Glutamatergic neuron (in vitro differentiated cells): ENCODE measurements at places on chromosomes 5 and 9.

- DNase-seq, result no peak
These were observed 34.0 kb downstream of the PTPN3 start for GRCh38 chr9:109463924-109464625.

DNA sequence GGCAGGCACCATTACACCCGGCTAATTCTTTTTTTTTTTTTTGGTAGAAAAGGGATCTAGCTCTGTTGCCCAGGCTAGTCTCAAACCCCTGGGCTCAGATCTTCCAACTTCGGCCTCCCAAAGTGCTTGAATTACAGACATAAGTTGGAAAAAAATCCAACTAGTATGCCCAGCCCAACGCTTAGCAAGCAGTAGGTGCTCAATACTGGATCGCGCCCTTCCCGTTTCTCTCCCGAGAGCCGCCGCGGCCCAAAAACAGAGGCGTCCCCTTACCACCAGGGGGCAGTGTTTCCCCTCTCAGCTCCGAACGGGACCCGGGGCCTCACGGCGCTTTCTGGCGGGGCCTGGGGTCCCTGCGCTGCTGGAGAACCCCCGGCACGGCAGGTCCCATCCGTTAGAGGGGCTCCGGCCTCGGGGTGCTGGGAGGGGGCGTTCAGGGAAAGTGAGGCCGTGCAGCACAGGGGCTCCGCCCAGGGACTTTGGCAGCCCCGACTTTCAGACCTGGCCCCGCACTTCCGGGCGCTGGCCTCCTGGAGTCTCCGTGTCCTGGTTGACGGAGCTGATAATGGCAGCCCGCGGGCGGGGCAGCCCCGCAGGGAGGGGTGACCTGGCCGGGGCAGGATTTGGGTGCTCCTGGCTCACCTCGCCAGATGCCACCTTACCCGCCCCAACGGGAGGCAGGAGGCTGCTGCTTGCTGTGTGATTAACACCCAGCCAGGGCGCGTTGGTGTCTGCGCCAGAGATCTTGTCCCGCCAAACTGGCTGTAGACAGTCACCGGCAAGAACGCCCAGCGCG, 15.2 kb downstream of the PTGES start:
- DNase-seq, result peak; percentile 88

DNA sequence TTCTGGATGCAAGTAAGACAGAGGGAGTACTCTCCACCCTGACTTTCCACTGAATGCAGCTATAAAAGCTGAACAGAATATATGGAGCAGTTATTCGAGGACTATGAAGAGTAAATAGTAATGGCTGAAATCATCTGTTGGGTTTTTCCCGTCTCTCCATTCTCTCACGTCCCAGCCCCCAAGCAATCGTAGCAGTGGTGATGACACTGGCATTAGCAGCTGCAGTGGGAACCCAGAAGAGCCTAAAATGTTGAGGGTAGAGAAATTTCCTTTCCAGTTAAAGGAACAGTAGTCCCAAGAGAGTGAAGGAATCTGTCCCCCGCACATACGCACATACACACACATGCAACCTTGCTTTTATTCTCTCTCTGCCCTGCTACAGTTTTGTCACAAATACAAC, 33.2 kb downstream of the MED27 start:
- no peak for DNase-seq

- no peak for DNase-seq
These were observed 113.4 kb upstream of the CNTLN start for GRCh38 chr9:17021387-17021970.

GRCh38 chr5:122421374-122422079, 109.5 kb downstream of the SNCAIP start:
- no peak for DNase-seq

DNA sequence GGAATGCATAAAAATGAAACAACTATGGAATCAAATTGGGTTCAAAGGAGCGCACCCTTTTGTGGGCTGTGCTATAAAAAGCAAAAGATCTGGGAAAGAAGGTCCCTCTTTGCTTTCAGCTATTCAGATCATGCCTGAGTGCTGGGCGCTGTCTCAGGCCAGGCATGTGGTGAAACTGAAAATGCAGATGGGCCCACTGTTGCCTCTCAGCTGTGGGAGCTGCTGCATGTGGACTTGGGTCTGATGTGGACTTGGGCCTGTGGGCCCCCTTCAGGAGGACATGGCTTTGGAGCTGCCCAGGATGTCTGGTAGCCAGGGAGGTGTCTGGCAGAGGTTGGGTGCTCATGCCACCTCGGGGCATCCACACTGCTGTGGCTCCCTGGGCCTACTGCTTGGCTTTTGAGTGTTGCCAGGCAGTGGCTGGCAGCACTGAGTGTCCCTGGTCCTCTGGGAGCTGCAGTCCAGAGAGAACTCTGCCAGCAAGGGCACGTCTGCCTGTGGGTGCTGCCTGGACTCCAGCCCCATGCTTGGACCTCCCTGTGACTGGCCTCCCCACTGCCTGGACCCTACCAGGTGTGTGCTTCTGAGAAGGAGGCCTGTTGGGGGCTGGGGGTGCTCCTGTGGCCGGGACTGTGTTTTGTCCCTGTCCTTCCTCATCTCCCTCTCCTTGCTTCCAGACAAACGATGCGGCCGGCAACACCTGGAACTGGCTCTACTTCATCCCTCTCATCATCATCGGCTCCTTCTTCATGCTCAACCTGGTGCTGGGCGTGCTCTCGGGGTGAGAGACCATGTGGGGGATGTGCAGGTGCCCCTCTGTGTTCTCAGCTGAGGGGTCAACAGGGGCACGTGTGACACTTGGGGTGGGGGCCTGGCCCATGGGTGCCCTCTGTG, 74.3 kb downstream of the CACNA1B start:
- DNase-seq, result no peak

DNA sequence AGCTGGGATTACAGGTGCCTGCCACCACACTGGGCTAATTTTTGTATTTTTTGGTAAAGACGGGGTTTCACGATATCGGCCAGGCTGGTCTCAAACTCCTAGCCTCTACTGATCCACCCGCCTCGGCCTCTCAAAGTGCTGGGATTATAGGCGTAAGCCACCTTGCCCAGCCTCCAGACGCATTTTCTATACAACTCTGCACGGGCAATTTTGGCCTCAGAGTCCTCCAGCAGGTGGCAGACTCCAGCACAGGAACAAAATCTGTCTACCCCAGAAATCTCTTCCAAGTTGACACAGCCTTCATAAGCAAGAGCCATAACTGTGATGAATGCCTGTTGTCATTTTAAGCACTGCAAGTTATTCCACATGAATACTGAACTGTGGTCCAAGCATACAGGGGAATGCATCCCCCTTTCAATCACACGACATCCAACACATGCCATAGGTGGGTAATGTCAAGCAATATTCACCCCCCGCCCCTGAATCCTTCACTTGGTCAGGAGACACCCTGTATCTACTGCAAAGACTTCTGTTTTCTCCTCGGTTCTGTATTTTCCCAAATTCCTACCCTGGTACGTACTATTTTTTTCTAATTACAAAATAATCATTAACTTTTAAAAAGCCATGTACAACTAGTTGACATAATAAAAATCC, 50.8 kb downstream of the ALDH7A1 start:
- peak; percentile 56 for DNase-seq
